Forelimb muscle (tissue), 1 donor: ENCODE measurements at places on chromosomes 3 and 15.

DNA sequence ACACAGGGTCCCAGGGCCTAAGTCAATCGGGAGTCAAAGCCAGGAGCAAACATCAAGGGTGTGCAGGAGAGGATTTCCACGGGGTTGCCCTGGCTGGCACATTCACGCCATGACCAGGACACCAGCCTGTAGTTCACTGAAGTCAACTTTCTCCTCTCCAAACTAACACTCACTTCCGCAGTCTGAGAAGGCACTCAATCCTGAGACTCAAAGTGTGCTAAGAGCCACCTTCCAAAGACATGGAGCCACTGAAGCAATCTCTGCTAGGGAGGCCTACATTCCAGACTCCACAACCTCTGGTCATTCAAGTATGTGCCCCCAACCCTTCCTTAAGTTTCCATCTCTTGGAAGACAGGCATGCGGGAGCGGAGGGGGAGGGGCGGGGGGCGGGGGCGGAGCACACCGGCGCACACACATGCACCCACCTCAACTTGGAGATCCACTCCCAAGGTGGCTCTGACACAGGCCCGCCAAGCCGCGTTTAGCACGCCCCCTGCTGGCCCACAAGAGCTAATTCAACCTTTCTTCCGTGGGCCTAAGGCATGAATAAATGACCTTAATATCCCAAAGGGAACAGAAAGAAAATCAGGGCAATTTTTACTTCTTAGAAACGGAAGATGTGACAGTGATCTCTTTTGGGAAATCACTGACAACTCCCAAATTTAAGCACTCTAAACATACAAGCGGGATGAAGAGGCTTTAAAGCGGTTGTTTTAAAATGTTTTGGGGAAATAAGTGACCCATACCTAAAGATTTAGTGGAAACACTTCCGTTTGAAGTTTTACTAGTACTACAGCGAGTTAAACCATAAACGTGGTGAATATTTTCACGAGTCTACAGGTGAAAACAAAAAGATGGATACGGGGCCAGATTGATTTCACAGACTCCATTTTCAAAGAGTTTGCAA is 162.5 kb upstream of the CHRNA7 start:
- DNase-seq: no peak

- DNase-seq: no peak
Observed at GRCh38 chr15:66570327-66570726, 4.5 kb upstream of the LCTL start.

DNA sequence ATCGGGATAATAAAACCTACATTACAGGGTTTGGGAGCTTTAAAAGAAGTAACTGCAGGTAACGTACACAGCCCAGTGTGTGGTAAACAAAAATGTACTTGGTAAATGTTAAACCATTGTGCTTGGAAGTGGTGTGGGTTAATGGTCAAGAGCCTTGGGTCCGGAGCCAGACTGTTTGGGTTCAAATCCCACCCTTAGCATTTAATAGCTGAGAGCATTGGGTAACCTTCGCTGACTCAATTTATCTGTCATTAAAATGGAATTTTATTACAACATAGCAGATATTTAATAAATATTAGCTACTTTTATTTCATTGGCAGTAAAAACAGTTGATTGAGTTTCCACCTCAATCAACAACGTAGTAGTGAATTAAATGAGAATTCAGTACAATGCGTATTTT is 1.5 kb downstream of the FSTL1 start:
- DNase-seq: no peak

DNA sequence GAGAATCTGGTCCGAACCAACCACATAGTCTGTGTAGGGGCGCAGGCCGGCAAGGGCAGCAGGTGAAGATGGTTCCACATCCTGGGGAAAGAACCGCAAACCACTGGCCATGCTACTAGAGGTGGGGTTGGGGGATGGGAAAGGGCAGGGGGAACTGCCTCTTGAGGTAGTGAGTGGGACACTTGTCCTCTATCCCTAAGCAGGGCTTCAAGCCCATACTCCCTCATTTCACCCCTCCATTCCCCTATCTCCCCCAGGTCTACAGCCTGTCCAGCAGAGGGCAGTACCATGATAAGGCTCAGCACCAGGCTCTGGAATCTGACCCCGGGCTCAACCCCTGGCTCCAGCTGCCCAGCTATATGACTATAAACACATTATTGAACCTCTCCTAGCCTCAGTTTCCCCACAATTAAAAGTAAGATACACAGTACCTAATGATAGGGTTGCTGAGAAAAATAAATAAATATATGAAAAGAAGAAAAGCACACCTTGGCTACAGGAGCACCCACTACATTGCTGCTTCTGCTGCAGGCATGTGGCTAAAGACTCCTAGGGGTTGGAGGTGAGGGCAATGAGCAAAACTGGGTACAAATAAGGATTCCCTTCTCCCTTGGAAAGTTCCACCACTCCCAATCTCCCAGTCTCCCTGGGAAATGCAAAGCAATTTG is 6.3 kb downstream of the GORASP1 start:
- no peak for DNase-seq

GRCh38 chr3:46859001-46859710 is 4.1 kb downstream of the MYL3 start:
- DNase-seq: no peak

GRCh38 chr3:77240072-77240650 is 200.3 kb downstream of the ROBO2 start:
- DNase-seq: no peak

DNA sequence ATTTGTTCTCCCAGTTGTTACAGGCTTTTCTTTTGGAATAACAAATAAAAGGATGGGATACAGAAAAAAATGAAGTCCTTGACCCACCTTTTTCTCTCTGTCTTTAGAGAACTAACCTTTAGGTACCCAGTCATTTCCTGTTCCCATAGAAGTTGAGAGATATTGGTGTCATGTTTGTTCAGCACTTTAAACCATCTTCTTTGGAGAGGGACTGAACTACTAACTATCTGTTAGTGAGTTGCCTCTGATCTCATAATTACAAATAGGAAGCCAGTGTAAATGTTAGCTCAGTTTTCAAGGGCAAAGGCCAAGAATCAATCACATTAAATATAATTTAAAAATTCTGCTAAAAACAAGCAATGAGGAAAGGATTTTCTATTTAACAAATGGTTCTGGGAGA is 72.9 kb upstream of the DCBLD2 start:
- no peak for DNase-seq
